CD14-positive monocyte (primary cell): ENCODE measurements at places on chromosomes 7 and 10.

- DNase-seq, result no peak
Measured at GRCh38 chr7:151647006-151647405, 127.3 kb upstream of the RHEB start.

- no peak for DNase-seq
Measured at GRCh38 chr10:103067956-103068355, 125.1 kb downstream of the NT5C2 start.

GRCh38 chr7:101936223-101936610 is 118.8 kb downstream of the CUX1 start:
- DNase-seq, result no peak

GRCh38 chr7:70392256-70392876 is 739.6 kb upstream of the GALNT17 start:
- DNase-seq, result no peak

DNA sequence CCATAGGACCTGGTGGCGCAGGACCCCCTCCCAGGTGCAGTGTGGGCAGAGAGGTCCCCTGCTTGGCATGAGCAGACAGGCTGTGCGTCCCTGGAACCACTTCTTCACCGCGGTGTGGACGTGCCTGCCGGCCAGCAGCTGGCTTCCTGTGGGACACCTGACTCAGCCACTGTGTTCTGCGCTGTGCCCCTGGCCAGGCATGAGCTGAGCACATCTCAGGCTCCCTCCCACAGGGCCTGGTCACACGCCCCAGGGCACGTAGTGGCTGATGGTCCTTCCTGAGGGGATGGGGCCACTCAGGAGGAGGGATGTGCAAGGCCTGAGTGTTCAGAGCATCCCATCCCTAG is 3.5 kb upstream of the DEPP1 start:
- DNase-seq, result no peak

DNA sequence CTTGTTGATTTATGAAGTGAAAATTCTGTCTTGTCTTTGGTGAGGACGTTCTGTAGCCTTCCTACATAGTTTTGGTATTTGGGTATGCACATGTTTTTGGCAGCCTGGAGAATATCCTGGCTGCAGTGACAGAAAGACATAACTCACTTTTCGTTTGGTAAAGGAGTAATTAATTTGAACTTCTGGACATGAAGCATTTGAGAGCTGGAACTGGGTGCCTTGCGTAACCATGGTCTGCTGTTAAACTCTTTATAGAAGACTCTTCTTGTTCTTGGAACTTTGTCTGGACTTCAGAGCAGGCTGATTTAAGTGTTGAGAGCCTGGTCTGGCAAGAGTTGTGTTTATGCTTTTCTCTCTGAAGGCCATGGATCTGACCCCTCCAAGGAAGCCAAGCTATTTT is 231.3 kb downstream of the LRMDA start:
- DNase-seq, result no peak

DNA sequence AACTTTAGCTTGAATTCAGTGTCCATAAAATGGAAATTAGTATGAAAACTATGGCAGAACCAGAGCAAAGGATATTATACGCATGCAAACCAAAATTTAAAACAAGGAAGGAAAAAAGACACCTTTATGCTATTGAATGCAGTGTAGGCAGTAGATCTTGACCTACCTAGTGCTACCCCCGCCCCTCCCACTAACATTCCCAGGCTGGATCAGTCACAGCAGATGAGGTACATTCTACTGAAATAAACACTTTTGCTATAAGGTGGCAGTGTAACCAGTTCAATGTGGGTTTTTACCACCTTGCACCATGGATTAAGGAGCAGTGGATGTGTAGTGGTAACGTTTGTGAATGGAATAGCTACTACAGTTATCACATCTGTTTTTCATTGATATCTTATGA is 27.9 kb downstream of the SRI start:
- no peak for DNase-seq

DNA sequence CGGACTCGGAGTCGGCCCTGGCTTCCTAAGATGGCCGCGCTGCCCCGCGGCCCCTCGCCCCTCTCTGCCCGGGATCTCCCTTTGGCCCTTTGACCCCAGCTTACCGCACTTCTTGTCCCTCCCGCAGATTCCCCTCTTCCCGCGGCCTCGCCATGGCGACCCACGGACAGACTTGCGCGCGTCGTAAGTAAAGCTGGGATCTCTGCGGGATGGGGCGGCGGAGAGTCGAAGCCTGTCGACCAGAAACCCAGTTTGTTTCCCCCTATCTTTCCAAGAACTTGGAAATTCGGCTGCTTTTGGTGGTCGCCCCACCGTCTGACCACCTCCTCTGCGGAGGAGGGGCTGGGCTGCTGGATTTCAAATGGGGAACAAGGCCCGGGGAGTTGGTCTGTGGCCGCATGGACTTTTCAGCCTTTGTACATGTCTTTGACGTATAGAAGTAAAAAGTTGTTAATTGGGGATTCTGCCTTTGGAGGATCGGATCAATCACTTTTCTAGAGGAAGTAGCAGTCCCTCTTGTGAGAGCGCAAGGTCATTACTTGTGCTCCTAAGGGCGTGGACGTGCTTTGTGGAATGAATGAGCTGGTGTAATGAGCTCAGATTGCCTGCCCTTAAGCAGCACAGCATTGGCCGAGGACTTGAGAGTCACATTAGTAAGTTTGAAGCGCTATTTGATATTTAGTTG is 553 bp downstream of the VDAC2 start:
- no peak for DNase-seq
